Lower lobe of right lung (tissue), 2 donors: ENCODE measurements at places on chromosomes 1 and 21. TPM values are rescaled to one million over a fixed set of nuclear protein-coding genes. Genes with fewer than 3 reads are reported as not detected.

Gene SPATA21
- total RNA-seq, result not detected

DNA sequence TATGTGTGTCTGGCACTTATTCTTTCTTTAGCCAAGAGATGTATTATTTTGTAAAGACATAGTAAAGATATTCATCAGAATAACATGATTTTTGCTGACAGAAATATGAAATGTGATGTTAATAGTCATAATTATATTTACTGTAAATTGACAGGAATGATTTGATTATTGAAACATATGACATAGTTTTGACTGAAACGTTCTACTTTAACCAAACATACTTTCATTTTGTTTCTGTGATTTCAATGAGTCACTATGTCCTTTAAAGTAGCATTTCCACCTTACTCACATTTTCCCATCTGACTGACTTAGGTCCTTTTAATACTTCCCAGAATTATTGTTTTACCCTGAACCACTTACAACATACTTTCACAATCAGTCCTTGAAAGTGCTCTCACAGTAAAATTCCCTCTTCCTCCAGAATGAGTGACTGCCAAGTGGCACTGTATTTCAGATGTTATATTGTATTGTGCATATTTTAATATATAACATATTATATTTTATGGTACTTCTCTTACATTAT, 437.9 kb downstream of the NCAM2 start:
- no peak for DNase-seq

DNA sequence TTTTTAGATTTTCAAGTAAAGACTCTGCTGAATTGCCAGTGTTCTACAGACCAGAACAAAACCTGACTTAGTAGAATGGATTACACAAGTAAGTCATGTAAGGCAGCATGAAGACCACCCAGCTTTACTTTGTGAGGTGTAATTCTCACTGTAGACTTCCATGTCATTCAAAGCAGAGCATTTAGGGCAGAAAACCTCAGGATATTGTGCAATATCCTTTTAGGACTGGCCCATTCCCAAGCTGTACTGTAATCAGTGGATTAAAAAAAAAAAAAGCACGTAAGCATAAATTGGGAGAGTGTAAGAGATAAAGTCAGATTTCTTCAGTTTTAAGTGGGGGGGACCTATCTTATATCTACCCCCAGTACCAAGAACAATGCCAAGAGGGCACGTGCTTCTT, 380.5 kb upstream of the PRMT6 start:
- no peak for DNase-seq

GRCh38 chr1:168755800-168756418, 26.9 kb upstream of the DPT start:
- no peak for DNase-seq

GRCh38 chr21:39660191-39660980, 47.6 kb downstream of the B3GALT5 start:
- no peak for DNase-seq

- no peak for DNase-seq
These were observed 178.4 kb downstream of the DUSP10 start for GRCh38 chr1:221563476-221563921.

DNA sequence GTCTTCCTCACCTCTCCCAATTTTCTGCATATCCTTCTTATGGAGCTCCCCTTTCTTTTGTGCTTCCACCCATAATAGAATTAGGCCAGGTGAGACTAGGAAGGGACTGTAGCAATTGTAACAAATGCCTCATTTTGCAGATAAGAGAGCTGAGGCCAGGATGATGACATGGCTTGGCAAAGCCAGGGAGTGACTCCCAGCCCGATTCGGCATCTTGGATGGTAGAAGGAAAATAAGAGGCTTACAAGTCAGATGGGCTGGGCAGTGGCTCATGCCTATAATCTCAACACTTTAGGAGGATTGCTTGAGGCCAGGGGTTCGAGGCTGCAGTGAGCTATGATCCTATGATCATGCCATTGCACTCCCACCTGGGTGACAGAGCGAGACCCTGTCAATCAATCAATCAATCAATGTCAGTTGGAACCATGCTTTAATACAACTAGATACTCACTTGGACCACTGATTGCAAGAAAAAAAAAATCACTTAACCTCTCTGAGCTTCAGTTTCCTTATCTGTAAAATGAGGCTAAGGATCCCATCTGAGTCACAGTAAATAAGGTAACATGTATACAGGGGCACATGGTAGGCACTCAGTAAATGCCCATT, 51.6 kb downstream of the PLEKHA6 start:
- no peak for DNase-seq
